Heart right ventricle (tissue), 16 donors: ENCODE measurements at places on chromosomes 2 and 18. TPM values are rescaled to one million over a fixed set of nuclear protein-coding genes. Genes with fewer than 3 reads are reported as not detected.

DNA sequence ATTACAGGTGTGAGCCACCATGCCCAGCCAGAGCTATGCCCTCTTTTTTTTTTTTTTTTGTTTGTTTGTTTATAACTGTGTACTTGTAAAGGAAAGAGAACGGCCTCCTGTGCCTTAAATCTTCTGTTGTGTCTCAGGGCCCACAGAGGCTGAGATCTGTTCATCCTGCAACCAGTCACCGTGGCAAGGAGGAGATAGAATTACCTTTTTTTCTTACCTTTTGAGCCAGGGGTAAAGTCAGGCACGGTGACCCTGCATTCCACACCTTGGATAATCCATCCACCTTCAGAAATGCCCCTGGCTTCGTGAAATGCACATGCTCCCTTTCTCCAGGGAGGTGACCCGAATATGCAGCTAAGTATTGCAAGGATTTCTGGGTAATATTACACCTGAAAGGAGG lies 12.8 kb downstream of the NEDD4L start:
- H3K36me3 ChIP-seq = no peaks in the 10 kb centered on the region
- H3K27me3 ChIP-seq = no peaks in the 10 kb centered on the region
- H3K4me3 ChIP-seq = no peak overlapping the region
- no peaks in the 10 kb centered on the region for H3K4me1 ChIP-seq

GRCh38 chr2:224843141-224843540 lies 127.0 kb upstream of the CCDC195 start:
- H3K27me3 ChIP-seq = no peaks in the 10 kb centered on the region
- no peak overlapping the region for H3K27ac ChIP-seq
- H3K36me3 ChIP-seq = peaks cover 13% of the 10 kb centered on the region
- DNase-seq = no peak

- DNase-seq = no peak
- no peaks in the 10 kb centered on the region for H3K27me3 ChIP-seq
- no peaks in the 10 kb centered on the region for H3K36me3 ChIP-seq
- no peaks in the 10 kb centered on the region for H3K4me1 ChIP-seq
Observed at GRCh38 chr18:64259871-64260270, 111.0 kb upstream of the LINC00305 start.

GRCh38 chr2:31222071-31222470 lies 4.8 kb upstream of the CAPN14 start:
- DNase-seq = no peak
- no peaks in the 10 kb centered on the region for H3K27me3 ChIP-seq
- H3K27ac ChIP-seq = no peak overlapping the region
- no peaks in the 10 kb centered on the region for H3K4me1 ChIP-seq
- no peak overlapping the region for H3K4me3 ChIP-seq

DNA sequence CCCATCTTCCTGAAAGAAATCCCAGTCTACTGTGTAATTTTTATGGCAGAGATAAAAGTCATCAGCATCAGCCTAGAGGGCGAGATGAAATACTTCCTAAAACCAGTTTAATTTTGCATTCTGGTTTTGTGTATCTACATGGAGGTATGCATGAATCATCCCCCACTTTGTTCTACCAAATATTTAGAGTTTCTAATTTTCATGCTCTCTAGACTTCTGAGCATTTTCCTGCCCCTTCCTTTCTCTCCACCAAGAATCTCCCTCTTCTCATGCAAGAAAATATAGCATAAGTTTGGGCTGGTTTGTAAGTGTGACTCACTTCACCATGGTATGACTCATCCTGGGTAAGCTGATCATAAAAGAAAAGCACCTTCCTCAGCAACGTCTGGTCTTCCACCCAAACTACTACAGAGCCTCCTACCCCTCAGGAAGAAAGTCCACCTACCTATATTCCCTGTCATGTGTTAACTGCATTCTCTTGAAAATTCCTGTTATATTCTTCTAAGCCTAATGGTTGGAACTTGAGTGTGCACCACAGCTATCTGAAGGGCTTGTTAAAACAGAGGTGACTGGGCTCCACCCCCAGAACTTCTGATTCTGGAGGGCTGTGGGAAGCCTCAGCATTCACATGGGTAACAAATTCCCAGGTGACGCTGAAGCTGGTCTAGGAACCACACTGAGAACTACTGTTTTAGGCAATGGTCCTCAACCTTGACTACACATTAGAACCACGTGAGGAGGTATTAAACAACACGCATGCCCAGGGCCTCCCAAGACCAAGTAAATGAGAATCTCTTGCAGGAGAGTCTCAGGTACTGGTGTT lies 37.4 kb upstream of the RAPGEF4 start:
- no peak overlapping the region for H3K4me3 ChIP-seq
- peaks cover 2% of the 10 kb centered on the region for H3K4me1 ChIP-seq
- no peaks in the 10 kb centered on the region for H3K36me3 ChIP-seq
- H3K27ac ChIP-seq = no peak overlapping the region

DNA sequence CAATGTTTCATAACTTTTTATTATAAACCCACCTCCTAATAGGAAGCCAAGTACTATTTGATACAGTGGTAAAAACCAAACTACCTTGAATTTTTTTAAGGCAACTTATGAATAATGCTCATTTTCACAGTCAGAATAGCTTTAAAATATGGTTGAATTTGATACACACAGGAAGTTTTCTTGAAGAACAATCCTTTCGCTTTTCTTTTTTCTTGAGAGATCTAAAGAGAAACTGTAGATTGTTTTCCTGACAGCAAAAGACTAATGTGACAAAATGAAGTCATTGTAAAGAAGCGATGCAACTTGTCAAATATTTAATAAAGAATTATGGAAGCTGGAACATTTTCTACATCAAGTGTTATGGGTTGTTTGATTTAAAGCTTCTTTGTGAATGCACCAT lies 227.7 kb downstream of the ALPK2 start:
- no peaks in the 10 kb centered on the region for H3K36me3 ChIP-seq
- H3K4me1 ChIP-seq = no peaks in the 10 kb centered on the region
- no peaks in the 10 kb centered on the region for H3K27me3 ChIP-seq
- no peak overlapping the region for H3K4me3 ChIP-seq
- no peak overlapping the region for H3K27ac ChIP-seq
- DNase-seq = no peak

DNA sequence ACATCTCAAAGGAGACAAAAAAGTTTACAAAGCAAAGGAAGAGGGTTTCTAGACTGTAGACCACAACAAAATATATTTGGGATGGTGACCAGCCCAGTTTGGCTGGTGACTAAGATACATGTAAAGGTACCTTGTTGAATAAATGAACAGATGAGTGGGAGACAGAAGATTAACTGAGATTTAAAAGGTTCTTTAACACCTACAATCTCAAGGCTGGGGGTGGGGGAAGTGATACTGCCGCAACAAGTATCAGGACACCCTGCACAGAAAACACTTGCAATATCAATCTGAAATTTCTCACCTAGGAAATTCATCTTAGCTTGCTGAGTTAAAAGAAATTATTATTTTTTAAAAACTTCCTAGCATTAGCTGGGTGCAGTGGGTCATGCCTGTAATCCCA lies 8.3 kb downstream of the RNF149 start:
- no peak overlapping the region for H3K4me3 ChIP-seq
- H3K36me3 ChIP-seq = peaks cover 65% of the 10 kb centered on the region
- peaks cover 22% of the 10 kb centered on the region for H3K4me1 ChIP-seq

GRCh38 chr18:30988440-30988839 lies 54.1 kb downstream of the DSC3 start:
- H3K36me3 ChIP-seq = no peaks in the 10 kb centered on the region
- H3K27ac ChIP-seq = no peak overlapping the region
- H3K4me1 ChIP-seq = no peaks in the 10 kb centered on the region

- no peak for DNase-seq
- H3K36me3 ChIP-seq = peaks cover 91% of the 10 kb centered on the region
- peaks cover 5% of the 10 kb centered on the region for H3K4me1 ChIP-seq
- H3K4me3 ChIP-seq = no peak overlapping the region
- H3K27me3 ChIP-seq = no peaks in the 10 kb centered on the region
Observed at GRCh38 chr18:57555134-57555533, 31.4 kb downstream of the FECH start.

DNA sequence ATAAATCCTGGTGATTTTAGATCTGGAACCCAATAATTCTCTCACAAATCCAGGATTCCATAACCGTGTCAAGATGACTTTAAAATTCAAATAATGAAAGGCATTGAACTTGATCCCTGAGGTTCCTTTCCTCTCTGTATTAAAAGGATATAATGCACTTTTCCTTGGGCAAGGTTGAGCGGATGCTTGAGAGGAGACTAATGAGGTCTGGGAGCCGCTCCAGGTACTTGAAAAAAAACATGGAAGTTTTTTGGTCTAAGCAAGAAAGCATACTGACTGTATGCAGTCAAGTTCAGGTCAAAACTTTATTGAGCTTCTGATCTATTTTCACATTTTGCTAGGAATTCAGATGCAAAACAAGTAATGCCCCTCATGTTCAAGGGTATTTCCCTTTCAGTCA lies 318.5 kb downstream of the RAD51AP2 start:
- no peak for DNase-seq
- no peaks in the 10 kb centered on the region for H3K27me3 ChIP-seq
- no peaks in the 10 kb centered on the region for H3K4me1 ChIP-seq
- H3K27ac ChIP-seq = no peak overlapping the region
- no peak overlapping the region for H3K4me3 ChIP-seq

- no peaks in the 10 kb centered on the region for H3K36me3 ChIP-seq
- H3K27me3 ChIP-seq = no peaks in the 10 kb centered on the region
- no peaks in the 10 kb centered on the region for H3K4me1 ChIP-seq
- H3K4me3 ChIP-seq = no peak overlapping the region
Observed at GRCh38 chr2:68086166-68086565, 23.4 kb upstream of the C1D start.

GRCh38 chr2:71681626-71682025 lies 228.3 kb downstream of the DYSF start:
- H3K27ac ChIP-seq = no peak overlapping the region
- peaks cover 15% of the 10 kb centered on the region for H3K36me3 ChIP-seq
- no peak for DNase-seq
- no peak overlapping the region for H3K4me3 ChIP-seq
- H3K4me1 ChIP-seq = peaks cover 5% of the 10 kb centered on the region
- no peaks in the 10 kb centered on the region for H3K27me3 ChIP-seq

- peaks cover 2% of the 10 kb centered on the region for H3K36me3 ChIP-seq
- DNase-seq = no peak
- H3K4me3 ChIP-seq = no peak overlapping the region
- H3K4me1 ChIP-seq = no peaks in the 10 kb centered on the region
- no peaks in the 10 kb centered on the region for H3K27me3 ChIP-seq
- no peak overlapping the region for H3K27ac ChIP-seq
Observed at GRCh38 chr2:238042090-238042489, 18.7 kb upstream of the SCLY start.

Gene CD207
- not detected for total RNA-seq

Gene GAL3ST2
- not detected for total RNA-seq

Gene SLC40A1
- 48.1 TPM for total RNA-seq

Gene RBMS1
- 77.7 TPM for total RNA-seq

Gene BBS5
- 9.1 TPM for total RNA-seq

Gene CDK5R2
- total RNA-seq = not detected
